Inflammatory macrophage (primary cell): ENCODE measurements at places on chromosomes 2 and 18.
A peak's percentile ranks its signal among the peaks of the same experiment; 100 is the strongest.

DNA sequence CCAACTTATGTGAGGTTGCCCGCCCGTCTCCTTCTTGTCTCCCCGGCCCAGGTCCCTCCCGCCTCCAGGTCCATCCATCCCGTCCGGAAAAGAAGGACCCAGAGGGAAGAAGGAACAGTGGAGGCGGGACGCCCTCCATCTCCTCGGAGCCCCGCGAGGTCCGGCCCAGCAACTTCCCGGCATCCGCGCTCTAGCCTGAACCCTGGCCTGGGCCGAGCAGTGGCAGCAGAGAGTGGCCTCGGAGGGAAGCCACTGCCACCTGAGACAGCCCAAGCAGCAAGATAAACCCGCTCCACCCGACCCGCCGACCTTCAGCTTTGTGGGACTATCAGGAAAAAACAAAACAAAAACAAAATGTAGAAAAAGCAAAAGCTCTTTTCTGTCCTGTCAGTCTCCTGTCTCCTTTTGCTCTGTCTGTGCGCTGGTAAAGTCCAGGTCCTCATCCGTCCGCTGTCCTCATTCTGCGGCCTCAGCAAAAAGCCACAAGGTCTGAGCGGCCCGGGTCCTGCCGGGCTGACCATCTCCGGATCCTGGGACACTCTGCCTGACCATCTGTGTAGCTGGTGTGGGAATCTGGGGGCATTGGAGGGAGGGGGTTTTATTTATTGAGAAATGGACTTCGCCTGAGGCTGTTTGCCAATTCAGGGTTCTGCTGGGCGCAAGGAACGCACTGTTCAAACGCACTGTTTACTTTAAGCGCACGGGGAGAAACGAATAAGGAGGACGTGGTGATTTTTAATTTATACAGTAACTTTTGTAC, 3.1 kb downstream of the DLX1 start:
- peak; percentile 0 for DNase-seq

DNA sequence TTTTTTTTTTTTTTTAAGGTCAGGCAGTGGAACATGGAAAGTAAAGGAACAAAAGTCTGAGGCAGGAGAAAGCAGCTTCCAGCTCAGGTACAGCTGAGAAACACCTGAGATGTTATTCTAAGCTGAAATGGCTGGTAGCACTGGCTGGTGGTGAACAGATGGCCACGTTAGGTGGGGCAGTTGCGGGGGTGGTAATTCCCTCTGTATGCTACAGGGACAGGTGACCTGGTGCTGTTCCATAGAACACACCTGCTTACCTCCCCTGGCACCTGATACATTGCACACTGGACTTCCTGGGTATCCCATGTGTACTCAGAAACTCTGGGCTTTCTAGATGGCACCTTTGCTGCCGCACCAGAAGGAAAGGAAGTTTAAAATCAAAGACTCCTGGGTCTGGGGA, 333.3 kb downstream of the SLC8A1 start:
- DNase-seq, result no peak

GRCh38 chr2:9657731-9658130, 26.9 kb upstream of the YWHAQ start:
- no peak for DNase-seq

DNA sequence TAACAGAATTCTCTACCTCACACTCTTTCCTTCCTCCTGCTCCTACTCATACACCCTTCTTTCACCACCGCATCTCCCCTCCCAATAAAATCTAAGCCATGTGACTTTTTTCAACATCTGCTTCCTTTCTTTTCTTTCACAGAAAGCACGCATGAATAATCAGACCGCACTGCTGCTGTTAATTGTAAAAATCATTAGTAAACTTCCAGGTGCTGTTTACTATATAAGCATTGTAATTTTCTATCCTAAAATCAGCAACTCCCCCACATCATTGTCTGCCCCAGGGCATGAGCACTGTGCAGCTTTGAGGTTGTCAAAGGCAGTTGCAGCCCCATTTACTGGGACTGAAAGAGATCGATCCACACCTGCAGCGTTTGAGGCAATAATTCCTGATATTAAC, 782.6 kb upstream of the ID2 start:
- no peak for DNase-seq

DNA sequence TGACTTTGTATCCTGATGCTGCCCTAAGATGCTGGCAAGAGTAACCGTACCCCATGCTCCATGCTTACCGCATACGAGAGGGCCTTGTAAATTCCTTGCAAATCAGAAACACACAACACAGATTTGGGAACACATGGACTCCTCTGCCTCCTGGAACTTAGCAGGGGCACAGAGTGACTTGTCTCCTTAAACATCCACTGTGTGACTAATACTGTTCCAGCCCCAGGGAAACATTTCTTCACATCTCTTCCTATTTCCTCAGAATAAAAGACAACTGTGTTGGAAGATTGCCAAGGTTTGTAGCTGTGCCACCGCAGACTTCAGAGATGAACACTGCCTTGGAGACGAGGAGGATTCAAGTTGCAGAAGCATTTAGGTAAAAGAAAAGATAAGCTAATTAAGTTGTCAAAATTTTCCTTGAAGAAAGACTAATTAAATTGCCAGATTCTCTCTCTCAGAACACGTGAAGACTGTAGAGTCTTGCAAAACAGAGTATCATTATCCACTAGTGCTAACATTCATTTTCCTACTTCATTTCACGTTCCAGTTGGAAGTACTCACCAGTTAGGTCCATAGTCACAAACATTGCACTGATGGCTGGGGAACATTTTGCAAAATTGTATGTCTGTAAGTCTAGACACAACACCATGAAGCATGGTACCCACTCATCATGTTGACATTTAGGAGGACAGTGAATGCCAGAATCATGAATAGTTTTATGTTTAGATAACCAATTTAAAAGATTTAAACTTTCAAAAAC, 188.8 kb downstream of the TSN start:
- peak; percentile 63 for DNase-seq

GRCh38 chr2:152319822-152320570, 15.0 kb upstream of the FMNL2 start:
- DNase-seq, result peak; percentile 82

- no peak for DNase-seq
Measured at GRCh38 chr2:105580216-105580615, 164.5 kb upstream of the NCK2 start.

DNA sequence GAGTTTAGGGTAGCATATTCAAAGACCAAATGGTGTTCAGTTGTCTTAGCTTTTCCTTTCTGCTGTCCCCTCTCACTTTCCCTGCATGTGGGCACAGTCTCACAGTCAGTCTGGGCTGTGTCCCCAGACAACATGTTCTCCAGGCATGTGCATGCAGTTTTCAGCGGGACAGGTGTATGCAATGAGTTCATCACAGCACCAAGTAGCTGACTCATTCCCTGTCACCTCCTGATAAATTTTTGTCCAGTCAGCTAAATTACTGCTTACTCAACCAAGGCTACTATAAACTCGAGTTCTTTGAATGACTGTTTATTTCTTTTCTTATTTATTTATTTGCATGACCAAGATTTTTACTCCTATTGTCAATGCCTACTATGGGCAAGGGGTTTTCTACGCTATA, 148.8 kb upstream of the CDH19 start:
- DNase-seq, result no peak

DNA sequence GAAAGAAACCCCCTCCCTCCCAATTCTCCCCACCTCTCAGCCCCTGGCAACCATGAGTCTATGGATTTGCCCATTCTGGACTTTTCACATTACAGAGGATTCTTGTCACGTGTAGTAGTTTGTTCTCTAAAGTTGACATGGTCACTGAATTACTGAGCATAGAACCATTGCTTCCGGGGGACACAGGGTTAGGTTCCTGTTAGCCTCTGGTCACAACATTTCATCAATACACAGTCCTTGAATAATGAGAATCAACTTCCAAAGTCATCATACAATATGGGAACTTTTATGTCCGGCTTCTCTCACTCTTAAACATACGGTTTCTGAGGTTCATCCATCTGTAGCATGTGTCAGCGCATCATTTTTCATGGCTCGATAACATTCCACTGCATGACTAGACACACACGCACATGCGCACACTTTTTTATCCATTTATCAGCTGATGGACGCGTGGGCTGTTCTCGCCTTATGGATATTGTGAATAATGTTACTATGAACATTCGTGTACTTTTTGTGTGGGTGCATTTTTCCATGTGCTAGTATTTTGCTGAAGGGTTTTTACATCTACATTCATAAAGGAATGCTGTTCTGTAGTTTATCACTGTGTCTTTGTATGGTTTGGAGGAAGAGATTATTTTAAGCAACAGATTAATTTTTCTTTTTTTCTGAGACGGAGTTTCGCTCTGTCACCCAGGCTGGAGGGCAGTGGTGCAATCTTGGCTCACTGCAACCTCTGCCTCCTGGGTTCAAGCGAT, 48.1 kb downstream of the PARD6G start:
- DNase-seq, result no peak

DNA sequence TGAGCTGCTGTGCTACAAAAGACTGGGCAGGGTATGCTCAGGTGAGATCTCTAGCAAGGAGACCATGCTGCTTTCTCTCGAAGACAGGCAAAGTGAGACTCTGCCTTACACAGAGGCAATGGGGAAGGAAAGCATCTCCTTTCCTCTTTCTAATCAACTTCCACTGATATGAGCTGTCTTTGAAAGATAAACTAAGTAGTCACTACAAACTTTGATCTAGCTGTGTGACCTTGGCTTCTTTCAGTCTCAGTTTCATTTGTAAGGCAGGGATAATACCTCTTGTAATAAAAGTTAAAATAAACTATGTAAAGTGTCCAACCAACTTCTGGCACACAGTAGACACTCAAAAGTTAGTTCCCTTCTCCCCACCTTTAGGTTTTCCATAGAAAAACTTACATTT, 7.5 kb downstream of the CCDC93 start:
- DNase-seq, result no peak

DNA sequence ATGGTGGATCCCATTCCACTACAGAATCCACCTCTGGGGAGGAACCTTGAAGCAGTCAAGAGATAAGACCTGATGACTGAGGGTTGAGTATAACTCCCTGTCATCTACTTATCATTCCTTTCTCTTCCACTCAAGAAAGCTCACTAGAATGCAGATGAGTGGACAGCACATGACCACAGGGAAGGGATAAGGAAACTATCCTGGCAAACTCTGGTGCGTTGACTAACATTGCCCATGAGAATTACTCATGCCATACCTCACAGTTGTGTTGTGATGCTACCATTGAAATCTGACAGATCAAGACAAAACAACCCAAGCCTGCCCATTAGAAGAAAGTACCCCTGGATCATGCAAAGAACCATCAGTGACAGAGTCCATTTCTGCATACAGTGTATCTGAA, 26.5 kb downstream of the SLC16A14 start:
- DNase-seq, result no peak

DNA sequence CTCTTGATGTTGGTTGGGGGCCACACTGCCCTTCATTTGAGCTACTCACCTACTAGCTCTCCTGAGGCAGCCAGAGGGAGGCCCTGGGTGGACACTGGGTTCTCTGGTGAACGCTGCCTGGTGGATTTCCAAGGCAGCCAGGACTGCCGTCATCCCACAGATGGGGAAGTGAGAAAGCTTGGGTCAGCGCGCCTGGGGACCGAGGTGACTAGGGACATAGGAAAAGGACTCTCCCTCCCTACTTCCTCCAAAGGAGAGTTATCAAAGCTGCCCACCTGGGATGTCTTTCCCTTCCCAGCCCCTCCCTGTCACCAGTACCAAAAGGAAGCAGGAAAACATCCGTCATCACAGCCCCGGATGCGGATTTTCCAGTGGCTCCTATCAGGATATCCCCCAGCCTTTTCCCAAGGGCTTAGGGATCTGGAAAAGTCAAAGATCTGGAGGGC, 3.8 kb upstream of the SEMA4C start:
- DNase-seq, result peak; percentile 79

GRCh38 chr2:25127646-25128045, 40.7 kb downstream of the POMC start:
- DNase-seq, result no peak

GRCh38 chr2:159803235-159803962, 5.4 kb upstream of the CD302 start:
- no peak for DNase-seq

GRCh38 chr18:39259736-39260135, 1694.1 kb upstream of the CELF4 start:
- DNase-seq, result no peak

DNA sequence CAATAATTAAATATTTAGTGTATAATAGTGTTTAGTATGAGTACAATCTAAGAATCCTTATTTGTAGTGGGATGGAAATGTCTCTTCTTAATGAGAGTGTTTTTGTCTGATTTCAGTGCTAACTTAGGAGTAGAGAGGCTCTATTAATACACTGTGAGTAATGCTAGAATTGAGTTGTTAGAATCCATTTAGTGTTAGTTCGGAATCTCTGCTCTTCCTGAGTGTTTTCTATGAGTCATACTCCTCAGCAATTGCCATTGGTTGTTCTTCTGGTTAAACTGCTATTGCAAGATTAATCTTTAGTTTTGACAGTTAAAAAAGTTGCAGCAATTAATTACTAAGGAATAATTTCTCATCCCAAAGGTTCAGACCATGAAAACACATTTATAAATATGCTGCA, 828.6 kb upstream of the POU3F3 start:
- no peak for DNase-seq

GRCh38 chr2:74440378-74441169, 1.2 kb downstream of the RTKN start:
- peak; percentile 78 for DNase-seq

DNA sequence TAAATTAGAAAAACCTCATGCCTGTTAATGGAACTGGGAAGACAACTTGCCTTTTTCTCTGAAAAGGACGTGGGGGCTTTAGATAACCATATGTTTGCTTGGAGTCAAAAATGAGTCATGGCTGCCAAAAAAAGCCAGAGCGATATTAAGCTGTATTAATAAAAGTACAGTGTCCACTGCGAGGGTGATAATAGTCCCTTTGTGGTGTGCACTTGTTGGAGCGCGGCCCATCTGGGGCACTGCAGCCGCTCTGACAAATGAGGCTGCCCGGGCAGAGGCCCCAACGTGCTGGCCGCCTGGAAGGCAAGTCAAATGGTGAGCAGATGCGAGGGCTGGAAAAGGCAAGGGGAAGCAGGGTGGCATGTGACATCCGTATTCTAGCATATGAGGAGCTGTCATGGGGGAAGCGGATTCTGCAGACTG, 103.3 kb upstream of the NCK2 start:
- peak; percentile 14 for DNase-seq

- no peak for DNase-seq
Measured at GRCh38 chr18:60502591-60502990, 130.0 kb upstream of the MC4R start.

GRCh38 chr18:12362473-12363174, 14.4 kb downstream of the AFG3L2 start:
- no peak for DNase-seq

DNA sequence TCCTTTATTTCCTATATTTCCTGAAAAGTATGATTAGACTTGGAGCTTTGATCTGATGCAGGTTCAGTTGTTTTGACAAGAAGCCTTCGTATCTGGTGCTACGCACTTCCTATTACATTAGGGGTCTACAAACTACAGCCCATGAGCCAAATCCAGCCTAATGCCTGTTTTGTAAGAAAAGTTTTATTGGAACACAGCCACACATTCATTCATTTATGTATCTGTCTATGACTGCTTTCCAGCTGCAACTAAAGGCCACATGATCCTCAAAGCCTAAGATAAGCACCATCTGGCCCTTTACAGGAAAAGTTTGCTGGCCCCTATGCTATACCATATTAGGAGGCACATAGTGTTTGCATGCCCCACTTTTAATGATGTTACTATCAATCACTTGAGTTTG, 26.0 kb downstream of the EIF2AK3 start:
- DNase-seq, result no peak
